ENCODE measurements at places on chromosomes 6 and 20. TPM values are rescaled to one million over a fixed set of nuclear protein-coding genes. Genes with fewer than 3 reads are reported as not detected.

PLG gene
- not detected for total RNA-seq

PCK1 gene
- total RNA-seq = not detected

HSPA1L gene
- total RNA-seq = 8.1 TPM

EPB41L1 gene
- total RNA-seq = 133 TPM

GLP1R gene
- 1.6 TPM for total RNA-seq

GSTA1 gene
- total RNA-seq = not detected

SCUBE3 gene
- total RNA-seq = 3.9 TPM

ARMH2 gene
- total RNA-seq = not detected

PRND gene
- total RNA-seq = 3.9 TPM

SIRPB2 gene
- total RNA-seq = 0.69 TPM

BPIFB1 gene
- not detected for total RNA-seq
